ENCODE measurements at places on chromosomes 16 and 17. TPM values are rescaled to one million over a fixed set of nuclear protein-coding genes. Genes with fewer than 3 reads are reported as not detected.
A peak's percentile ranks its signal among the peaks of the same experiment; 100 is the strongest.

GRCh38 chr17:55829995-55830612 lies 79.3 kb downstream of the PCTP start:
- H3K27me3 ChIP-seq = peaks cover 4% of the 10 kb centered on the region
- no peak for DNase-seq
- H3K36me3 ChIP-seq = no peaks in the 10 kb centered on the region
- no peaks in the 10 kb centered on the region for H3K4me1 ChIP-seq
- H3K4me3 ChIP-seq = no peak overlapping the region
- H3K27ac ChIP-seq = no peak overlapping the region

DNA sequence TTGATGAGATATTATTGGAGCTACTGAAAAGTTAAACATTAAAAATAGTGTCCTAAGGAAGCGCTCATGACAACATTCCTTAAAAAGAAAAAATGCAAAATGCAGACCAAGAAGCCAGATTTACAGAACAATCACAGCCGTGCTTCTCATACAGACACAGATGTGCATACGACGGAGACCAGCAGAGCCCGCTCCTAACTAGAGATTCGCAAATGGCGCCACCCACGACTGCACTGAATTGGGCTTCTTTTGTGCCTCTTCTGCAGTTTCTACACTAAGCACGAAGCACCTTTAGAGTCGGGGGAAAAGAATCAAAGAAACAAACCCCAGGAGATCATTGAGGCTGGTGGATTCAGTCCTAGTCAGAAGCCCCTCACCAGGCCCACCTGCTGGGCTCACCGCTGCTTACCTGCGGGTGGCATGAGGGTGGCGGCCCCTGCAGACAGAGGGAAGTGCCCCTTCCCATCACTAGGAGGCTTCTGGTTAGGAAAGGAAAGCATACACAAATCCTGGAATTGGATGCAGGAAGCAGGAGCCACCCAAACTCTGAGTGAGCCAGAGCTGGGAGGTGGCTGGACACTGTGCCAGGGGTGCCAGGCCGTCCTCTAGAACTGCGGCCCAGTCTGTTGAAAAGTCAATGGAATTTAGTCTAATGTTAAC lies 64.9 kb upstream of the CHMP6 start:
- peaks cover 13% of the 10 kb centered on the region for H3K36me3 ChIP-seq
- H3K27ac ChIP-seq = no peak overlapping the region
- no peak for DNase-seq
- no peak overlapping the region for H3K4me3 ChIP-seq

GRCh38 chr17:19946921-19947320 lies 30.7 kb downstream of the AKAP10 start:
- no peak overlapping the region for H3K27ac ChIP-seq
- DNase-seq = no peak
- peaks cover 5% of the 10 kb centered on the region for H3K36me3 ChIP-seq
- no peaks in the 10 kb centered on the region for H3K27me3 ChIP-seq
- peaks cover 58% of the 10 kb centered on the region for H3K4me1 ChIP-seq

DNA sequence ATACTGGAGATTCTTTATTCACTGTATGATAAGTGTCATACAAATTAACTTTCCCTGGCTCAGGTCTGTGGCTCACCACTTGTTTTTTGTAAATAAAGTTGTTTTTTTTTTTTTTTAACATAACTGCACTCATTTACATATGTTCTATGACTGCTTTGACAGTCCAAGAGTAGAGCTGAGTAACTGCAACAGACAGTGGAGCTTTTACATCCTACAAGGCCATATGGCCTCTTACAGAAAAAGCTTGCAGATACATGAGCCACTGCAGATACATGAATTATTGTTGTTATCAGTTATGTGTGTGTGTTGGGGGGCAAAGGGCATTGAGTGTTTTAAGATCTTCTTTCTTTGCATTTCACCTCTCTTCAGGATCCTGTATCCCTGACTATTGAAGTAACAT lies 311.7 kb downstream of the BCAS3 start:
- no peaks in the 10 kb centered on the region for H3K4me1 ChIP-seq
- H3K36me3 ChIP-seq = peaks cover 15% of the 10 kb centered on the region
- no peak for DNase-seq
- H3K27ac ChIP-seq = no peak overlapping the region
- H3K27me3 ChIP-seq = no peaks in the 10 kb centered on the region

IL32 gene
- total RNA-seq = 363 TPM

DNA sequence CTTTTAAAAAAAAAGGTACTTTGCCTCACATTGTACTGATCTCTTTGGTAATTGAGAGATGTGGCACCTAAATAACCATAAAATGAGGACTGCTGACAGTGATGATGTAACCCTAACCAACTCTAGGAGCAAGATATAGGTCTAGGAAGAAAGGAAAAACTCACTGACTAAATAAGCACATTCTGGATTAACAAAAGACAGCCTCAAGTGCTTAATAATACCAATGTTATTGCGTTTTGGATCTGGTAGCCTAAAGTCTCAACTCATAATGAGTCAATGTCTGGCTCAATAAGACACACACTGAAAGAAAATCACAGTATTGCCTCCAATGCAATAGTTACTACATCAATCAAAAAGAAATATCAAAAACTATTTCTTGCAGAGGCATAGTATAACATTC lies 3.0 kb downstream of the ERN1 start:
- H3K4me3 ChIP-seq = no peak overlapping the region
- DNase-seq = no peak
- peak overlapping the region; percentile 20 for H3K27ac ChIP-seq
- H3K27me3 ChIP-seq = no peaks in the 10 kb centered on the region
- H3K36me3 ChIP-seq = peaks cover 6% of the 10 kb centered on the region

- no peak for DNase-seq
- no peak overlapping the region for H3K27ac ChIP-seq
- no peaks in the 10 kb centered on the region for H3K36me3 ChIP-seq
- peaks cover 1% of the 10 kb centered on the region for H3K27me3 ChIP-seq
Measured at GRCh38 chr17:57140316-57140715, 55.3 kb downstream of the AKAP1 start.

GRCh38 chr16:50861970-50862411 lies 120.1 kb downstream of the CYLD start:
- DNase-seq = no peak
- H3K27me3 ChIP-seq = no peaks in the 10 kb centered on the region
- no peak overlapping the region for H3K27ac ChIP-seq
- no peaks in the 10 kb centered on the region for H3K4me1 ChIP-seq

DNA sequence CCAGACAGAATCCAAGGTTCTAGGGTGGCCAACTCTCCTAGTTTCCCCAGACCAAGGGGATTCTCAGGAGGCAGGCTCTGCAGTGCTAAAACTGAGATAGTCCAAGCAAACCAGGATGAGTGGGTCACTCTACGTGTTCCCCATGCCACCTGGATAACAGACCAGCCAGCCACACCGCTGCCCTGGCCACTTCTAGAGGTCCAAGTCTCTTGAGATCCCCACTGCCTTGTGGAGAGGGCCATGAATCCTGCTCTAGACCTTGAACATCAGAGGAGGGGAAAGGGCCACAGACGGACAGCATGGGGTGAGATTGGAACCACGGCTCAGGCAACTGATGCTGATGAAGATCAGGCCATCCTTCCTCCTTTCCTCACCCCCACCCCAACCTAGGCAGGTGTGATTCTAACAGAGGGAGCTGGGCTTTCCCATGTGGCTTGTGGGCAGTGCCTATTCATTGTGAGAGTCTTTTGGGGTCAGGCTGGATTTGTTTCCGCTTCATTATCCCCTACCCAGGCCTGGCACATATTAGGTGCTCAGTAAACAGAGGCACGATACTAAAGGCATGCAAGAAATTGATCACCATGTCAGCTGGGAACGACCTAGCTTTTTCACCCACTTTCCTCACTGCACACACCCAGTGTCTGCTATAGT lies 16.8 kb upstream of the TVP23A start:
- no peaks in the 10 kb centered on the region for H3K36me3 ChIP-seq
- H3K4me1 ChIP-seq = peaks cover 2% of the 10 kb centered on the region
- no peak for DNase-seq

GRCh38 chr17:73140566-73140965 lies 24.2 kb upstream of the SSTR2 start:
- DNase-seq = no peak
- peaks cover 15% of the 10 kb centered on the region for H3K4me1 ChIP-seq
- no peak overlapping the region for H3K27ac ChIP-seq
- peaks cover 2% of the 10 kb centered on the region for H3K36me3 ChIP-seq
- peaks cover 2% of the 10 kb centered on the region for H3K27me3 ChIP-seq

DNA sequence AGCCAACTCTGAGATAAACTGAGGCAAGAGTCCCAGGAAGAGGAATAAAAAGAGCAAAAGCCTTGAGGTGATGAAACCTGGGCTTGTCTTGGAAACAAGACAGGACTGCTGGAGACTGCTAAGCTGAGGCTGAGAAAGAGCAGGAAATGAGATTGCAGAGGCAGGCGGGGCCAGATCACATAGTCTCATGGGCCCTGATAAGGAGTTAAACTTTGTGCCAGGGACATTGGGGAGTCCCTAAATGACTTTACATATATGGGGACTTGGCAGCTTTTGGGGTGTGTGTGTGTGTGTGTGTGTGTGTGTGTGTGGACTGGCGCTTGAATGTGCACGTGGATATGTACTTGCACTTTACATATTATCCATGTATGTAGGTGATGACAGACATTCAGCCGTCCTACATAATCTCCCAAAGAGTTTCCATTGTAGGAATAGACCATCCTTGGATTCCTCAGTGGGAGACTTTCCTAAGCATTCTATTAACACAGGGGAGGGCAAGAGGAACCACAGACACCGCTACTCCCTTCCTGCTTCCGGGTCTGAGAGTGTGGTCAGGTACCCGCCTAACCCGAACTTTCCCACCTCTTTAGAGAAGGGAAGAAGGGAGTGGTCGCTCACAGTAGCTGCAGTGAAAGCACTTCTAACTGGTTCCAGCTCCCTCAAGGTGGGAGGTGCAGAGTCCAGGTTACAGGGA lies 123.1 kb downstream of the LYRM1 start:
- no peaks in the 10 kb centered on the region for H3K36me3 ChIP-seq
- DNase-seq = no peak
- no peak overlapping the region for H3K4me3 ChIP-seq
- peaks cover 7% of the 10 kb centered on the region for H3K27me3 ChIP-seq
- no peak overlapping the region for H3K27ac ChIP-seq

- no peak for DNase-seq
- no peaks in the 10 kb centered on the region for H3K36me3 ChIP-seq
- no peaks in the 10 kb centered on the region for H3K27me3 ChIP-seq
- peaks cover 18% of the 10 kb centered on the region for H3K4me1 ChIP-seq
- H3K27ac ChIP-seq = peak overlapping the region; percentile 2
Measured at GRCh38 chr16:12235110-12235509, 258.6 kb downstream of the SNX29 start.

- H3K27me3 ChIP-seq = no peaks in the 10 kb centered on the region
- peaks cover 76% of the 10 kb centered on the region for H3K36me3 ChIP-seq
Measured at GRCh38 chr17:44210342-44211192, 8.9 kb downstream of the UBTF start.

OR3A2 gene
- total RNA-seq = 5.1 TPM

GRIN2A gene
- total RNA-seq = not detected

GRCh38 chr16:65116216-65116615 lies 5.6 kb downstream of the CDH11 start:
- peaks cover 22% of the 10 kb centered on the region for H3K27me3 ChIP-seq
- DNase-seq = no peak
- no peaks in the 10 kb centered on the region for H3K36me3 ChIP-seq
- H3K4me3 ChIP-seq = no peak overlapping the region

DNA sequence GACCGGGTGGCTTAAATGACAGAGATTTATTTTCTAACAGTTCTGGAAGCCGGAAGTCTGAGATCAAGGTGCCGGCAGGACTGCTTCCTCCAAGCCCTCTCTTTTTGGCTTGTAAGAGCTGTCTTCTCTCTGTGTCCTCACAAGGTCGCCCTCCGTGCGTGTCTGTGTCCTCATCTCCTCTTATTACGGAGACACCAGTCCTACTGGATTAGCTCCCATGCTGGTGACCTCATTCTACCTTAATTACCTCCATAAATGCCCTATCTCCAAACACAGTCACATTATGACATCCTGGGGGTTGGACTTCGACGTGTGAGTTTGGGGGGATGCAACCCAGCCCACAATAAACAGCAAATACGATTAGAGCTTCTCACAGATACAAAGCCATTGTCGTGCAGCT lies 161.5 kb downstream of the FOXL1 start:
- no peaks in the 10 kb centered on the region for H3K36me3 ChIP-seq
- no peak for DNase-seq
- peaks cover 20% of the 10 kb centered on the region for H3K4me1 ChIP-seq
- no peak overlapping the region for H3K27ac ChIP-seq

GRCh38 chr16:9035996-9036395 lies 55.4 kb upstream of the HAPSTR1 start:
- no peak overlapping the region for H3K27ac ChIP-seq
- H3K4me1 ChIP-seq = no peaks in the 10 kb centered on the region
- DNase-seq = no peak
- H3K4me3 ChIP-seq = no peak overlapping the region

OR3A3 gene
- not detected for total RNA-seq

GRCh38 chr16:70638814-70639792 lies 7.3 kb upstream of the IL34 start:
- H3K4me3 ChIP-seq = no peak overlapping the region

- peaks cover 13% of the 10 kb centered on the region for H3K27me3 ChIP-seq
- H3K36me3 ChIP-seq = no peaks in the 10 kb centered on the region
- DNase-seq = no peak
- no peak within 1 kb of the TSS for H3K4me3 ChIP-seq
- peaks cover 12% of the 10 kb centered on the region for H3K4me1 ChIP-seq
- H3K27ac ChIP-seq = no peak within 1 kb of the TSS
Measured at GRCh38 chr16:280552-280951, at the start of gene ARHGDIG. ARHGDIG (plus strand) TSS chr16:280591; CDS start chr16:280681, 90 bp downstream.

GAST gene
- not detected for total RNA-seq

CPHXL2 gene
- total RNA-seq = not detected

DNA sequence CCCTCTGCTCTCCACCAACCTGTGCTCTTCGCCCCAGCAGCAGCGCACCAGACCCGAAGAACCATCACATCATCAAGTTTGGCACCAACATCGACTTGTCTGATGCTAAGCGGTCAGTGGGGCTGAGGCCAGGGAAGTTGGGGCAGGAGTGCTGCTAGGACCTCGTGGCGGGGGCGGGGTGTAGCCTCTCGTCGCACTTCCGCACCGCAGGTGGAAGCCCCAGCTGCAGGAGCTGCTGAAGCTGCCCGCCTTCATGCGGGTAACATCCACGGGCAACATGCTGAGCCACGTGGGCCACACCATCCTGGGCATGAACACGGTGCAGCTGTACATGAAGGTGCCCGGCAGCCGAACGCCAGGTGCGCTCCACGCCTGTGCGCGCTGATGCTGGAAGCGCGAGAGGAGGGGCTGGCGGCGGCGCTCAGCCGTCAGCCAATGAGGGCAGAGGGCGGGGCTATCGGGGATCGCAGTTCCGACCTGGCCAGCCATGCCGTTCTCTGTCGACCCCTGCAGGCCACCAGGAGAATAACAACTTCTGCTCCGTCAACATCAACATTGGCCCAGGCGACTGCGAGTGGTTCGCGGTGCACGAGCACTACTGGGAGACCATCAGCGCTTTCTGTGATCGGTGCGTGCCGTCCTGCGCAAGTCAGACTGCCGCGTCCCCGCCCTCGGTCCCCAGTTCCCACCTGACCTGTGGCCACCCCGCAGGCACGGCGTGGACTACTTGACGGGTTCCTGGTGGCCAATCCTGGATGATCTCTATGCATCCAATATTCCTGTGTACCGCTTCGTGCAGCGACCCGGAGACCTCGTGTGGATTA lies 3.2 kb upstream of the TMEM88 start:
- H3K4me1 ChIP-seq = peaks cover 25% of the 10 kb centered on the region
- DNase-seq = peak; percentile 94
- peak overlapping the region; percentile 90 for H3K27ac ChIP-seq
- H3K27me3 ChIP-seq = no peaks in the 10 kb centered on the region
- peak overlapping the region; percentile 76 for H3K4me3 ChIP-seq
- peaks cover 1% of the 10 kb centered on the region for H3K36me3 ChIP-seq

- no peak overlapping the region for H3K27ac ChIP-seq
- peaks cover 6% of the 10 kb centered on the region for H3K4me1 ChIP-seq
- no peak overlapping the region for H3K4me3 ChIP-seq
- DNase-seq = no peak
Measured at GRCh38 chr17:82215095-82215971, 2.7 kb upstream of the CCDC57 start.

Measured in naive thymus-derived CD8-positive, alpha-beta T cell (primary cell).